ENCODE measurements at places on chromosomes 16 and 17. TPM values are rescaled to one million over a fixed set of nuclear protein-coding genes. Genes with fewer than 3 reads are reported as not detected.

TEX19 gene
- total RNA-seq = not detected

HYDIN gene
- total RNA-seq = 2.1 TPM

DNA sequence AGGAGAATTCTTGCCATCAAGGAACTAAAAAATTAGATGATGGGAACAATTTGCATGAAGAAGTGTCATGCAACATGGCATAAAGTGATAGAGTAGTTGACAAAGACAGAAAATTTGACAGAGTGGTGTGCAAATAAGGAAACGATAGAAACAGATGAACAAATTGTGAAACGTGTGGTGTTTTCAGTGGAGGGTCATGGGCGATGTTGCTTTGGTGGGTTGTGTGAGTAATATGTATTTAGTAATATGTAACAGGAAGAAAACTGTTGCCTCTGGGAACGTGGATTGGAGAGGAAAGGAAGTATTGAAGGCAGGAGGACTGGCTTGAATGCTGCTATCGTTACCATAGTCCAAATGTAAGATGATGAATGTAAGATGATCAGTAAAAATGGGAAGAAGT is 3.6 kb downstream of the COX10 start:
- no peak for DNase-seq

- peak; percentile 32 for DNase-seq
Measured at GRCh38 chr17:17063546-17064122, 21.4 kb downstream of the MPRIP start.

DNA sequence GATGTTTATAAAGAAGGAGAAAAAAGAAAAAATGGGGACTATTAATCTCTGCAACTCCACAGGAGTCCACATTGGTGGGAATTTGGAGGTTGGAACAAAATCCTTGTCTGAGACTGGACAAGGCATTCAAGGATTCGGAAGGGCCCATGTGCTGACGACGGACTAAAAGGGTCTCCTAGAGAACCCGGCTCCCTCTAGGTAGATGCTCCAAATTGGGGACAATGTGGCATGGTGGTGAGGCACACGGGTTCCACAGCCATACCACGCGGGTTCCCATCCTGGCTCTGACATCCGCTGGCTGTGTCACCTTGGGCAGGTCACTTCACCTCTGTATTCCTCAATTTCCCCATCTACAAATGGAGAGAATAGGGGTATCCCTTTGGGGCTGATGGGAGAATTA is 227.4 kb downstream of the C16orf78 start:
- no peak for DNase-seq

DNA sequence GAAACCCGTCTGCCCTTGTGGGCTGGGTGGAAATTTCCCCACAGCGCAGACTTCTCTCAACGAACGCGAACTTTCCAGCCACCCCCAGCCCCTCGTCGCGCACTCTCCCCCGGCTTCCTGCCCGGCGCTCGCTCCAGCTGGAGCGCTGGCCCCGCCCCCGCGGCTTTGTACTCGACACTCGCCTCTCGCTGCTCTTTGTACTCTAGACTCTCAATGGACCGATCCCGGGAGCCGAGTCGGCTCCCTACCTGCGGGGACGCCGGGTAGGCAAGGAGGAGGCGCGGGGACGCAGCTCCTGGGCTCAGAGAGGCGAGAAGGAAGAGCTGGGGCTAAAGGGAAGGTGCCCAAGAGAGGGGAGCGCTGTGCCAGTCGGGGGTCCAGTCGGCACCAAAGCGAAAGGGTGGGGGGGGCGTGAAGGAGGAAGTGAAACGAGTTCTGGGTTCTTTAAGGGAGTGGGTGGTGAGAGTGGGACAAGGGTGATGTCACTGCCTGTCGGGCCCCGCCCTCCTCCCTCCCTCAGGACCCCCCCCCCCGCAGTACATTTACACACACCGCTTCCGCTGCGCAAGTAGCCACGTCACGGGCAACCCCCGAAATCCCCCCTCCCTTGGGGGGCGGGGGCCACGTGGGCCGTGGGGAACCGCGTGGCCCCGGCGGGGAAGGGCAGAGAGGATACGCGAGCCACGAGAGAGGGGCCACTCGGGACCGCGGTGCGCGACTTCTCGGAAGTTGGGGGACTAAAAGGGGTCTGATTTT is 9.7 kb downstream of the KDM6B start:
- DNase-seq = peak; percentile 84
